ENCODE measurements at places on chromosomes 1 and 21.

DNA sequence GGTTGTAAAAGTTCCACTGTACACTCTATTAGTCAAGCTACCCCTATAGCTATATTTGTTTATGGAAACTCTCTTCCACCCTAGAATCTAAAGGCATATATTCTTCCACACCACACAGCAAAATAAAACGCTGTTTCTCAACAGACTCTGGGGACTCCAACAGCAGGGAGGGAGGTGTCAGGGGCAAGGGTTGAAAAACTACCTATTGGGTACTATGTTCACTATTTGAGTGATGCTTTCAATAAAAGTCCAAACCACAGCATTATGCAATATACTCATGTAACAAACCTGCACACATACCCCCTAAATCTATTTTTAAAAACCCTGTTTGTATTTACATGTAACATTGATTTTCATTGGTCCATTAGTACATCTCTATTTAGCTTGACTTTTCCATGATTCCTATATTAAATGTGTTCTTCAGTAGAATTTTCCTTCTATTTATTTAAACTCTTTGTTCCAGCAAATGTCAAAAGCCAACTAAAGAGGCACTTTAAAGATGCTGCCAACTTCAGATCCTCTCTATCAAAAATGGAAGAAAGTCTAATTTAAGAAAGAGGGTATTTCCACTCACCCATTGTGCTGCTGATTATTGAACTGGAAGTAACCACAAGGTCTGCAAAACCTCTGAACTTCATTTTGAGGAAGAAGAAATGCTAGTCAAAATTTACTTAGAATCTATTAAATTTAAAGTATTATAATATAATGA is 26.2 kb downstream of the RGS7 start:
- no peak for DNase-seq

DNA sequence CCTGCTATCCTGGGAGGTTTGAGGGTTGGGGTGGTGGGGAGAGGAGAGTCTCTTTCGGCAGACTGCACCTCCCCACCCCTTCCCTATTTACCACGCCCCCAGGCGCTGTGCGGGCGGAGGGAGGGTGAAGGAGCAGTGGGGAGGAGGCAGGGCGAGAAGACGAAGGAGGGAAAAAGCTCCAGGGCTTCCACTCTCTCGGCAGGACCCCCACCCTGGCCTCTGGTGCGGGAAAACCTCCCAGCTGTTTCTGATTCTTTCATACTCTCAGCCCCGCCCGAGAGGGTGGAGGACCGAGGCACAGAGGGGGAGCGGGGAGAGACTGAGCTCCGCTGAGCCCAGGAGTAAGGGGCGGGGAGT is 866 bp upstream of the WNT2B start:
- no peak for DNase-seq

DNA sequence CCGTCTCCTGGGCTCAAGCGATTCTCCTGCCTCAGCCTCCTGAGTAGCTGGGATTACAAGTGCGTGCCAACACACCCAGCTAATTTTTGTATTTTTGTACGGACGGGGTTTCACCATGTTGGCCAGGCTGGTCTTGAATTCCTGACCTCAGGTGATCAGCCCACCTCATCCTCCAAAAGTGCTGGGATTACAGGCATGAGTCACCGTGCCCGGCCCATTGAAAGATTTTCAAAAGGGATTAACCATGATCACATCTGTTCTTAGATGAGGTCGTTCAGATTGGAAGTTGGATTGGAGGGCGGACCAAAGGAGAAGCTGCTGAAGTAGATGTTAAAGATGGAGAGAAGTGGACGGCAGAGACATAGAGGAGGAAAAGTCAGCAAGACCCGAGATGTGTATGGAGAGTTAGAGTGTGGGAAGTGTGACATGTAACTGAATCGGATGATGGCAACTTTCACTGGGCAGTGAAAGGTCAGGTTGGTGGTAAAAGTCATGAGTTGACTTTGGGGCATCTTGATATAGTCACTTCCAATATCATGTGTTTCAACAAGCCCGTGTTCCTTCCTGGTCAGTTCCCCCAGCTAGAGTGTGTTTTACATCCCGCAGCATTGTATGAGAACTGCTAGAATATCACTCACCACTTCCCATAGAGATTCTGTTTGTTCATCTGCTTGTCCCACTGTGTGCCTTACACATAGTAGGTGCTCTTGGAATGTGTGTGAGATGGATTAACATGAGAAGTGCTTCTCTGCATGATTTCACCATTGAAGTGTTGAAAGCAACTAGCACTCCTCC is 54.4 kb upstream of the TINAGL1 start:
- no peak for DNase-seq

GRCh38 chr1:10644307-10645128 is 151.9 kb downstream of the CASZ1 start:
- no peak for DNase-seq

DNA sequence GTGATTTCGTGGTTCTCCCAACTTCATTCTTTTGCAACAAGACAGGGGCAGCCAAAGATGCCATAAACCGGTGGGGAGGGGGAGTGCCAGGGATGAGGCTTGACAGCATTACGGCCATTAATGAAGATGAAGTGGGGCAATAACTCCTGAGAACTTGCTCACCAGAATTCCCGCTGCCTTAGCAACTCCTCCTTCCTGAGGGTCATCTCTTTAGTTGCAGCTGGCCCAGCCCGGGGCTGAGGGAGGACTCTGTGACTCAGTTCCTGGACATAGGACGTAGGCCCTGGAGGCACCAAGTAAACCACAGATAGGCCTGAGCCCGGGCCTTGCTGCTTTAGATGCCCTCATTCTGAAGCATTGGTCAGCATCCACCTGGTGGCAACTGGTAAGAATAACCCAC is 330.2 kb downstream of the RRAGC start:
- DNase-seq, result no peak

DNA sequence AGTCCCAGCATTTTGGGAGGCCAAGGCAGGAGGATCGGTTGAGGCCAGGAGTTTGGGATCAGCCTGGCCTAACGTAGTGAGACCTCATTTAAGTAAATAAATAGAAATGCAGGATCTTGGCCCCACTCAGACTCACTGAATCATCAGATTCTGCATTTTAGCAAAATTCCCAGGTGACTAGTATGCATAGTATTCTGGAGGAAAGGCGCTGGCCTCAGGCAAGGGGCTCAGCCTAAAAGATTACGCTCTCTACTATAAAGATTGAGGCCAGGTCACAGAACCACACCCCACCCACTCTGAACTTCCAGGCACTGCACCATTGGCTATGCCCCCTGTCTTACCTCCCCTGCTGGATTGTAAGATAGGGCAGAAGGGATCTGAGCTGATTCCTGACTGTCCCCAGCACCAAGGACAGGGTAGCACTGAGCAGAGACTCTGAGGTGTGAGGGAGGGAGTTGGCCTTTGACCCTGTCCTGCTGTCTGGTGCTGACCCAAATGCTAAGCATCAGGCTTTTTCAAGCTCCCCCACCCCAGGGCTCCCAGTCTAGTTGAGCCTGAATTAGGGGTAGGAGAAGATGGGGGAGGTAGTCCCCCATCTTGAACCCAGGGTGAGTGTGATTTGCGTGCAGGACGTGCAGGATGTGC is 2.7 kb downstream of the FOXE3 start:
- DNase-seq, result no peak

DNA sequence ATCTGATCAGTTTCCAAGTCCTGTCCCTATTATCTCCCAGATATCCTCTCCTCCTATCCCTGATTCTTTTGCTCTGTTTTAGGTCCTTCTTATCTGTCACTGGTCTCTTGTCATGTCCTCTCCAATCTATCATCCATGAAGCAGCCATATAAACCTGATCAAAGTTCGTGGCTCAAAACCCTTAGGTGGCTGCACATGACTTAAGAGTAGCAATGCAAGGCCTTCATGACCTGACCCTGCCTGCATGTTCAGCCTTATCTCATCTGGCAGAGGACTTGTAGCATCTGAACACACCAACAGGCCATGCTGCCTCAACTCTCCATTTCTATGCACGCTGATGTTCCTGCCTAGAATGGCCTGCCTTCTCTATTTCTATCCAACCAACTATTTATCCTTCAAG is 65.2 kb downstream of the NOS1AP start:
- DNase-seq, result no peak

- DNase-seq, result no peak
These were observed 21.3 kb upstream of the CNIH3 start for GRCh38 chr1:224594851-224595250.

DNA sequence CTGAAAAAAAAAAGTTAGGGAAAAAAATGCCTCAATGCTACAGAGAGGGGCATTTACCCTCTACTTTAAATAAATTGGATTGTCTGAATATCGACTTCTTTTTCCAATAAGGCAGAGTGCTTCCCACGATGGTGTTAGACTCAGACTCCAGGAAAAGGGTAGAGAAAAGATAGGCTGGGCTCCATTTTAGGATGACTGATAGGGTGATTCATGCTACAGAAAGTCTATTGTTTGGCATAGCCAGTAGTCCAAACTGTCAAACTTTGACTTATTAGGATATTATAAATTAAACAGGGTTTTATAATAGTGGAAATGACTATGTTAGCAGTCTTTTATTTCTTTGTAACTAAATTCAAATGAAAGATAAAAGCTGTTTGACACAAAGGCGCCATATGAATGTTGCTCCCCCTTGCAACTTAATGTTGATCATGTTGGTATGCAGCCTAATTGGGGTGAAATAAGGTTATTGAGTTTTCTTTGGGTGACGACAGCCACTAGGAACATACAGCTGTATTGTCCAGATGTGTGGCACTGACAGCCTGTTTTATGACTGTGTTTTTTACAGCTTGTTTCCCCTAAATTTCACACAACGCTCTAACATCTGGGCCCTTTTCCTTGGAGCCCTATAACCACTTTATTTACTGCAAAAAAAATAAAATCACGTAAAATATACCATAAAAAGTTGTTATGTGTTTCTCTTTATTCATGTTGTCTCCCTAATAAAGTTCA is 69.3 kb downstream of the SPAG17 start:
- DNase-seq, result no peak

GRCh38 chr1:236836157-236836556 is 41.1 kb downstream of the MTR start:
- DNase-seq, result no peak

DNA sequence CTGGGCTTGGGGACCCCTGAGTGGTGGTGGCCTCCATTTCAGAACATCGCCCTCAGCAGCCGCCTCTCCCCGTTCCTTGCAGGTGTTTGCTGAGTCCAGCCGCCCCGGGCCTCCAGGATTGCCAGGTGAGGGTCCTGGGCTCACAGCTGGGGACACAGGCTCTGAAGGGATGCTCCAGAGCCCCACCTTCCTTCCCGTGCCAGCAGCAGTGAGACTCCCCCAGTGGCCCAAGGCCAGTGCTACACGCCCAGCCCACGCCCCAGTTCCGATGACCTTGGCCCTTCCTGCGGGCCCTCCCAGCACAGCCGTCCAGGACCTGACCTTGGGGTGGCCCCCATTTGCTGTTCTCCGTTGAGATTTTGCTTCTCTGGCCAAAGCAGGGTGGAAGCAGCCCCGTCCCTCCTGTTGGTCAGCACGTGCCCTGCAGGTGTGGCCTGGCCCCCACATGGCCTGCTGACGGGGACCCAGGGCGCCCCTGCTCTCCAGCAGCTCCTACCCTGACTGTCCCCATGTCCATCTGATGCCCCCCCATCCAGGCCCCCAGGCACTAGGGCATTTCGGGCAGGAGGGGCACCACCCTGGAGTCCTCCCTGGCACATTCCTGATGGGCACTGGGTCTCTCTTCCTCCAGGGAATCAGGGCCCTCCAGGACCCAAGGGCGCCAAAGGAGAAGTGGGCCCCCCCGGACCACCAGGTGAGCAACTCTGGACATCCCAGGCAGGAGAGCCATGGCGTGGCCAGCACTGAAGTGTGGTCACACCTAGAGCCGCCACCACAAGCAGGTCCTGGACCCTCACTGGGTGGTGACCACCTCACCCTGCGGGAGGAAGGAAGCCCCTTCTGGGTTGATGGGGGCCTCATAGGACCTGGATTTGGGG is 45.0 kb downstream of the SLC19A1 start:
- peak; percentile 30 for DNase-seq

DNA sequence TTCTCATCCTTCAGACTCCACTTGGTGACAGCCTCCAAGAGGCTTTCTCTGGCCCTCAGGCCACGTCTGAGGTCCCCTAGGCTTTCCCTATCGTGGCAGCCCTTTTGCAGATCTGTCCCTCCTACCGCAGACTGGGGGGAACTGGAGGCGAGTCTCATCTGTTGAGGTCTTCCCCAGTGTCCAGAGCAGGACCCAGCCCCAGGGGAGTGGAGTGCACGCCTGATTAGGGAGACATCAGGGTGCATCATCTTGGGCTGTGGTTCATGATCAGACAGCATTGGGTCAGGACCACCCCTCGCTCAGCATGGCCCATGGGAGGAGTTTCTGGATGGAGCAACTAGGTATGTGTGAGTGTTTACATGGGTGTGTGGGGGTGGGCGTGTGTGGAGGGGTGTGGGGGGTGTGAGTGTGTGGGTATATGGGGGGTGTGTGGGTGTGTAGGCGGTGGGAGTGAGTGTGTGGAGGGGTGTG is 8.5 kb upstream of the MATN1 start:
- no peak for DNase-seq

DNA sequence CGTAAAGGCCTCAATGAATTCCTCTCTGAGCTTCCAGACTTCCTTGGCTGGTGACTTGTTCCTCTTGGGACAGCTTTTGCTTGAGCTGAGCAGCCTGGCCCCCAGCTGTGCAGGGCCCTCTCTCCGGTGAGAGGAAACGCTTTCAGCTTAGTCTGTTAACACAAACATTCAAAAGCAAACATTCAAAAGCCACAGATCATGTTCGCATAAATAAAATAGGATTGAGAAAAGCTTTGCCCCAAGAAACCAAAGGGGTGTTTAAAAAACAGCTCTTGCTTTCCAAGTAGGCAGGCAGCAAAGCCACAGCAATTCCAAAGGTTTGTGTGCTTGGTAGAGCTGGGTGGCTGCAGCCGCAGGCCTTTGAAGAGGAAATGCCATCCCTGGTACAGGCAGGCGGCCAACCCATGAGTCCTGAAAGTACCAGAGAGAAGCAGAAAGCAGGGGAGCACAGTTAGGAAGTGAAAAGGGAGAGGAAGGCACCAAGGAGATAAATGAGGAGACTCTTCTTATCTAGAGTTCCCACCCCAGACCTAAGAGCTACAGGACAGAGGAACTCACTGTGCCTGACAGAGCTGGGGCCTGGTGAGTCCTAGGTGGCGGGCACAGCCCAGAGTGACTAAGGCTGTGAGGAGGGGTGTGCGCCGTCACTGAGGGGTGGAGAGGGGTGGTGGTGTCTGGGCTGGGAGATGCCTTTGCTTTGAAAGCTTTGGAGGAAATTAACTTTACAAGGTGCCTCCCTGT is 48.4 kb downstream of the CCN1 start:
- peak; percentile 55 for DNase-seq

DNA sequence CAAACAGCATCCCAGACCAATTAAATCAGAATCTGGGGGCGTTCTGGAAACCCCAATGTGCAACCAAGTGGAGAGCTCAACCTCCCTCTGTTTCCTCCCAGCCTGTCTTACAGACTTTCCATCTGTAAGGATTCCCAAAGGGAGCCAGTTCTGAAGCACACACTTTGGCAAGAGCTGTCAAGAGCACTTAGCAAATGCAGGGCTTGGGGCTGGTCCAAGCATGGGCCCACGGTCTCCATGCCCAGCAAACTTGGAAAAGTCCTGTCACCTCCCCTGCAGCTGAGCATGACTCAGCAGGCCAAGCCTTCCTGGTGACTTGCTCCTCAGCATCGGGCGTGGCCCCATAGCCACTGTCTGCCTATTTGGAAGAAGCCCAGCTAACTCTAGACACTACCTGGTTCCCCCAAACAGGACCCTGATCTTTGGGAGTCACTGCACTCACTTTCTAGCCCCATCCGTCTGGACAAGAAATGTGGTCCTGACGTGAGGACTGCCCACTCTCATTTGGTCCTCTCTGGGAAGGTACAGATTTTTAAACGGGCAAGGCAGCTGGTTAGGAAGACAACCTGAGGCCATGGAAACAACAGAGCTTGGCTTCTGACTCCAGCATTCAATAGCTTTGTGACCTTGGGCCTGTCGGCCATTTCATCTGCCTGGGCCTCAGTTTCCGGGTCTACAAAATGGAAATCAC is 16.9 kb downstream of the SLC2A1 start:
- peak; percentile 92 for DNase-seq

- no peak for DNase-seq
These were observed 89.3 kb downstream of the PAX7 start for GRCh38 chr1:18719786-18720451.
